Metanephros (tissue), 2 donors: ENCODE measurements at places on chromosomes 2 and 18. TPM values are rescaled to one million over a fixed set of nuclear protein-coding genes. Genes with fewer than 3 reads are reported as not detected.

FTCDNL1 gene
- total RNA-seq, result 1.8 TPM

MOCOS gene
- 0.53 TPM for total RNA-seq

IL36A gene
- not detected for total RNA-seq

MDH1B gene
- 7.0 TPM for total RNA-seq

PRKAG3 gene
- 5.0 TPM for total RNA-seq

TRIM43B gene
- total RNA-seq, result 0.35 TPM

LPIN1 gene
- 29.3 TPM for total RNA-seq

MALL gene
- 11.5 TPM for total RNA-seq

RNF125 gene
- 5.3 TPM for total RNA-seq

ANKRD30BL gene
- 1.4 TPM for total RNA-seq

RABL2A gene
- 18.6 TPM for total RNA-seq

NEU2 gene
- not detected for total RNA-seq

C2orf72 gene
- total RNA-seq, result 3.0 TPM

SLC40A1 gene
- 104 TPM for total RNA-seq

ZNF385B gene
- total RNA-seq, result 3.6 TPM
